Stimulated activated CD8-positive, alpha-beta memory T cell treated with anti-CD3 and anti-CD28 coated beads, Interleukin-4, amount 100 ng/mL, for 1 hour (primary cell): ENCODE measurements at places on chromosomes 6 and 20.

DNA sequence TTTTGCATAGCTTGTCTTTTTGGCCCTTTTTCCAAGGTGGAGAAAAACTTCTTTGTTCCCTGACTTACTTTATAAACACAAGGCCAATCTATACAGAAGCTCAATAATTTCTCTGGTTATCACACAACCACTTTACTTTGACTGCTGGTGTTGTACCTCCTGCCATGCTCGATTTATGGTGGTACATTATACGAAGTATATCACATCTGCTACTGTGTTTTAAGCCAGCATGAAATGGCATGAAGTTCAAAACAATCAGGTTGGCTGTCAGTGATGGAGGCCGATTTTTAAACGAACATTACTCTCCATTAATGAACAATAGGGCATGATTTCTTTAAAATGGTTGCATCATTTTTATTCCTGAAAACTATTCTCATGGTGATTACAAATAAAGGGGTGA is 21.0 kb upstream of the ATXN1 start:
- no peak for DNase-seq

- no peak for DNase-seq
These were observed 25.4 kb upstream of the KCNB1 start for GRCh38 chr20:49507741-49508434.

DNA sequence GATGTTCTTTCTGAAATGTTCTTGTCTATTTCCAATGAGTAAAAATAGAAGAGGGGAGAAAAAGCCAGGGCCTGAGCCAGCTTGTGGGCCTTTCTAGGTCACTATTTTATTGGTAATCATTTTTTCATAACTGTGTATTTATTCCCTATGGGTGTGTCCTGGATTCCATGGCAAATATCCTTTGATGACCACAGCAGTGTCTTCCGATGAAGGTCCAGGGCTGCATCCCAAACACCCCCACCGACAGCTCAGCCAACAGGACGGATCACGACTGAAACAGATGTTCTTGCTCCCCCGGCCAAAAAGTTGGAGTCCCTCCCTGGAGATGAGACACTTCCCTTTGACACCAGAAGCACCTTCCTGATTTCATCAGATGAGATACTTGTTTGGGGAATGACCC is 105.4 kb upstream of the PLEKHG1 start:
- DNase-seq = no peak

- no peak for DNase-seq
These were observed 115.2 kb downstream of the PSMB1 start for GRCh38 chr6:170437719-170438401.

DNA sequence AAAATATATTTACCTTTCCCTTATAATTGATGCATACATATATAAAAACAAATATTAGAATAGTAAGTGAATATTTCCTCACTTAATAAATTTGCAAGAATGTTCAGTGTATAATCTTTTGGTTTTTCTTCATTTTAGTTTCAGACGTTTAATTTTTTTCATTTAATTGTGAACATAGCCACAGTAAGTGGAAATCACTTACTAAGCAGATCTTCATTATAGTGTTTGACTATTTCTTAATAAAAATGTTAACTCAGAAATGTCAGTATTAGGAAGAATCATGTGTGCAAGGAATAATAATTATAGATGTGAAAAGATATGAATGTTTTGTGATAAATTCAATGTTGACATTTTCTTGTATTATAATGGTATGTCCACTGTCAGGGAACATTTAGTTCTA is 27.4 kb downstream of the STXBP5 start:
- DNase-seq = no peak

- DNase-seq = no peak
These were observed 38.7 kb downstream of the DACT2 start for GRCh38 chr6:168280899-168281245.
